ENCODE measurements at places on chromosomes 4 and X.
A peak's percentile ranks its signal among the peaks of the same experiment; 100 is the strongest.

DNA sequence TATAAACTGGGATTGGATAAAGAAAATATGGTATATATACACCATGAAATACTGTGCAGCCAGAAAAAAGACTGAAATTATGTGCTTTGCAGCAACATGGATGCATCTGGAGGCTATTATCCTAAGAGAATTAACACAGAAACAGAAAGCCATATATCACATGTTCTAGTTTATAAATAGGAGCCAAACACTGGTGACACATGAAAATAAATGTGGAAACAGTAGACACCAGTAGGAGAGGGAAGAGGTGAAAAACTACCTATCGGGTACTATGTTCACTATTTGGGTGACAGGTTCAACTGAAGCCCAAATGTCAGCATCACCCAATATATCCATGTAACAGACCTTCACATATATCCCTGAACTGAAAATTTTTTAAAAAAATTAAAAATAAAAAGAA is 725.1 kb downstream of the C4orf33 start:
- no peak for DNase-seq

- no peak for DNase-seq
Measured at GRCh38 chr4:895596-895995, 36.5 kb downstream of the GAK start.

DNA sequence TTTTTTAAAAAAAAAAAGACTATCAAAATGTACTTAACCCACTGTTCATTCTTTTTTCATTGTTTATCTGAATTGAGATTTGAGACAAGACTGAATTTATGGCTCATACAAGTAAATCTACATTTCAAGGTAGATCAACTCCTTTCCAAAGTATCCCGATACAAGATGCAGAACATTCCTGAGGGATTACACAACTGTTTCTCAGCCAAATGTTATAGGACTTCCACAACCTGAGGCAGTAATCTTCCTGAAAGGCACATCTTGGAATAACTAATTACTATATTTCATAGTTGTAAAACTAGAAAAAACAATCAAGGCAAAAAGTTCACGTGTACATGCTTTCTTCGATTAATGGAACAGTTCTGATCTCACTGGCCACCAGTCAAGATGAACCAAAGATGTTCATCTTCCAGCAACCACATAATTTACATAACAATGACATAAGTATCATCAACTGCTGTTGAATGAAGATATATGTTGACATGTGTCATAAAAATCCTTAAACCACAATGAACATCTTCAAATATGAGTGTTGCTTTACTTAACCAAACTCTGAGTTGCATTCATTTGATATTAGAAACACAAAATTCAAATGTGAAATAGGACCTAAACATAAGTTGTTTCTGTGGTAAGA is 225.2 kb upstream of the DKK2 start:
- no peak for DNase-seq

GRCh38 chr4:109432203-109432602 is 1.4 kb upstream of the SEC24B start:
- DNase-seq: no peak

DNA sequence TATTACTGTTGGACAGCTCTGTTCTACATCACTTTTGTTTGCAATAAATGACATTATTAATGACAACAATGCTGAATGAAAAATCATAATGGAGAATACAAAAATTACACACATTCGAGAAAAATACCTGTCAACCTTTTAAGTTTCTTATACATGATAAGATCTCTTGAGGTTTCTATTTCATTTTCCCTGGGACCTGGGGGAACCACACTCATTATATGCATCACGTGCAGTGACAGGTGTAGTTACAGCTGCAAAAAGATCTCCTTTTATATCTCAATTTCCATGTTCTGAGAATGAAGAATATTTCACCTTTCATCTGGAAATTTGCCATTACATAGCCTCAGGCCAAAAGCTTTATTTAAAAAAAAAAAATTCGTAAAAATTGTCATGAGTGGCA is 1347.0 kb upstream of the AGA start:
- no peak for DNase-seq

DNA sequence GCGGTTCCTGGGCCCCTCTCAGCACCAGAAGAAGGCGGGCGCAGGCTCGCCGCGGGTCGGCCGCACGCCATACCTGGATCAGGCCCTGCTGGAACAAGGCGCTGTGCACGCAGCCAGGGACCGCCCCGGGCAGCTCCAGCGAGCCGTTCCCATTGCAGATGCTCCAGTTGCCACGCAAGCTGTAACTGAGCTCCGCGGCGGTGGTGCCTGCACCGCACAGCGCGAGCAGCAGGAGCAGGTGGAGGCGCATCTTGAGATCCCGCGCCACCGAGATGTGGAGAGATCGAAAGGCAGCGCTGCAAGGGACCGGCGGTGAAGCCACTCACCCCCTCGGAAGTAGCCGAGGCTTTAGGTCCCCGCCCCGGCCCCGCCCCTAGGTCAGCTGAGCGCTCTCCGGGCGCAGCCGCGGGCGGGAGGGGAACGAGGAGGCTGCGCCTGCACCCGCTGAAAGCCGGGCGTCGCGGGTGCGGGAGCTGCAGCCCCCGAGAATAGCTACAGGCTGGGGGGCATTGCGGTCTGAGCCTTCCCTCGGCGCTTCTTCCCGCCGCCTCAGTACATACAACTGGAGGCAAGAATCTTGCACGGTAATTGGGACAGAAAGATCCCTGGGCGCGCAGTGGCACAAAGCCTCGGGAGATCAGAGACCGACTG is at the start of gene MANBA:
Gene MANBA (minus strand): TSS at position 324 of the 651 bp plus-strand sequence. CDS start 74 bp downstream, at position 250.
- peak; percentile 70 for DNase-seq

GRCh38 chrX:40148385-40149285 is 50.9 kb upstream of the BCOR start:
- DNase-seq: no peak

DNA sequence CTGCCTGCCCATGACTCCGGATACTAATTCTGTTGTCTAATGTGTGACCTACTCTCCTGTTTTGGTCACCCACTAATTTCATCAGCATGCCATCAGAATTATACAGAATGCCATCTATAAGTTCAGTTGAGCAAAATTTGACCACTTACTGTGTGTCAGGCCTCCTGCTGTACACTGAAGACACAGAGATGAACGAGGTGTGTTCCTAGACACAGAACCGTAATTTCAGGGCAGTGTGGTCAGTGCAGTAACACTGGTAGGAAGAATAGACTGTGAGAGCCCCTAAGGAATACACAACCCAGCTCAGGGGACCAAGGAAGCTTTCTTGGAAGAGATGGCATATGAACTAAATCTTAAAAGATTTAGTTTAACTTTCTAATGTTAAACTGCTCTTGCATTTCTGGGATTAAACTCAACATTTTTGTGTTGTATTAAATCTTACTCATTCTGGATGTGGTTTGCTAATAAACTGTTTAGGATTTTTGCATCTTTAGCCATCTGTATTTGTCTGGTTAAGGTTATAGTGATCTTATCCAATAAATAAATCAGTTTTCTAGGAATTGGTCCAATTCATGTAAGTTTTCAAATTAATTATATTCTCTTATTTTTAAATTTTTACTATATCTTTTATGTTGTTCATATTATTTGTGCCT is 34.3 kb downstream of the KANTR start:
- DNase-seq: no peak

- DNase-seq: no peak
Measured at GRCh38 chr4:159337041-159337440, 234.2 kb downstream of the RAPGEF2 start.

DNA sequence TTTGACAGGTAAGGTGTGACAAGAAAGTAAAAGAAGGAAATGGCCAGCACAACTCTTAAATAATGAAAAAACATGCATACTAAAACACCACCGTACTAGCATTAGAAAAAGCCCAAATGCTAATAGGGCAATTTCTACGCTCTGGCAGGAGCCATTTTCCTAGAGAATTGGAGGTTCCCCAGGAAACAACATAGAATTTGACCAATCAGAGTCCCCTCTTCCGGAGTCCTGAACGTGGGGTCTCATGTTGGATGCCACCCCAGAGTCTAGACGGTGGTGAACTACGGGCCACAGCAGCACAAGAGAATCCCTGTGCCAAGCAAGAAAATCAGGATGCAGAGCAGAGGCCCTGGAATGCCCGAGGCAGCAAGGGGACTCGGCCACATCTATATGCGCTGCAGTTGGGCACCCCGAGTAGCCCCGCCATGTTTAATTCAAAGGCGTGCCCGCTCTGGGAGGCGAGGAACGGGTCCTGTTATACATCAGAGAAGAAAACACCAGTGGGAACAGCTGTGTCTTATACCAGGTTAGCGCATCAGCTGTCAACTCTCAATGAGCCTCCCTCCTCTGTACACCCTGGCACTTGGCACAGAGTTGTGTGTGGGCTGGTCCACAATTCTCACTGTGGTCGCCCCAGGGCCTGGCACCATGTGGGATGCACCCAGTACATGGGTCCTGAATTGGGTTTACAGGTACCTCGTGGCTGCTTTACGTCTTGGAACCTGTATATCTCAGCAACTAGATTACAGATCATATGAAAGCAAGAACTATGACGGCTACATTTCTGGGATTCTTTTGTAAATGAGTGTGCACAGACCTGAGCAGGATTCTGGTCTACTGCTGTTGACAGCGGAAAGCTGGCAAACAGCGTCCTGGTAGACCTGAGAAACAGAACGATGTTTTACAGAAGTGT is 52.1 kb downstream of the SEL1L3 start:
- DNase-seq: no peak

DNA sequence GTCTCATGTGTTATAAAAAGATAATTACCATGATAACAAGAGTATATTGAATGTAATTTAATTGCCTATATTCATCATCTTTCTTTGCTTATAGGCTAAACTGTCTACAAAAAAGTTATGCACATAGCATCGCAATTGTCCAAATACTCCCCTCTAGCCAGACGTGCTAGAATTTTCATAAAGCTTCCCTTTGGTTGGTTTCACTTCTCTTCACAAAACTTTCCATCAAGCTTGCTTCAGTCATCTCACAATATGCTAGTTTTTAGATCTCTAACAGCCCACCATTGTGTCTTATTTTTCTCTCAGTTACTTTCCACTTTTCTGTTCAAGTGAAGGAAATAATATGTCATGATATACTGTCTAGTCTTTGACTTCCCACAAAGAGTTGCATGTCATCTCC is 448.3 kb upstream of the SPANXN1 start:
- no peak for DNase-seq

DNA sequence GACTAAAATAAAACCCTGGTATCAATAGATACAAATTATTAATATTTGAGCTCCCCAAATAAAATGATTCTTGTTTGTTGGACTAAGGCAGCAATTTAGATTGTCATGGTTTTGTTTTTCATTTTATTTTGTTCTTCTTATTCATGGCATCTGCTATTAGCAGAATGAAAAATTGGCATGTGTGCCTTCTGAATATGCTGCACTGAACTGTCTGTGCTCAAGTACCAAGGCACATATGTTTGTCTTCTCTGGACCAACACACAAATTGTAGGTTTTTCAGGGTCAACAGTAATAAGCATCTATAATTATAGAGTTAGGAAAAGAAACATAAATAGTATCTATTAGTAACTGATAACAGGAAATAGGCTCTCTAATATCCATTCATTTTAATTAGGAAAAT is 121.1 kb downstream of the BANK1 start:
- DNase-seq: no peak

DNA sequence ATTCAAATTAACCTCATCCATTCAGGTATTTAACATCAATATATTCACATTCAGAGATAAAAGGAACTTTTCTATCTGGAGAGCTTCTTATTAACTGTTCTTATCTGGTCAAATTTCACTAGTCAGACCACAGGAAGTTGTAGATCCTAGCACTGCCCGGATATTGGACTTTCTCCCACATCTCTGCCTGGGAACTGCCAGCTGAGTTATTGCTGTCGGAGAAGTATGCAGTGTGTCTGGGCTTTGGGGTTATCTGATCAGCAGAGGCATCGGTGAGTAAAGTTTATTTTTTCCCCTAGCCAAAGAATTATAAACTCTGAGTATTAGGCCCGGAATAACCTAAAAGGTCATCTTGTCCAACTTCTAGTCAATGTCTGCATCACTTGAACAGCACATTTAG is 45.1 kb downstream of the OR13H1 start:
- DNase-seq: no peak

GRCh38 chr4:77153006-77153405 is 4.0 kb upstream of the CCNG2 start:
- DNase-seq: no peak

GRCh38 chr4:148120216-148120615 is 322.0 kb downstream of the NR3C2 start:
- no peak for DNase-seq

GRCh38 chrX:109714340-109714958 is 18.6 kb downstream of the ACSL4 start:
- DNase-seq: no peak

Data from SK-MEL-5 (cell line).